ENCODE measurements at places on chromosomes 3 and 15.

GRCh38 chr3:71010726-71011455 lies 572.6 kb downstream of the FOXP1 start:
- peak; percentile 75 for DNase-seq

- peak; percentile 68 for DNase-seq
Measured at GRCh38 chr3:128488991-128489673, 3.9 kb downstream of the GATA2 start.

DNA sequence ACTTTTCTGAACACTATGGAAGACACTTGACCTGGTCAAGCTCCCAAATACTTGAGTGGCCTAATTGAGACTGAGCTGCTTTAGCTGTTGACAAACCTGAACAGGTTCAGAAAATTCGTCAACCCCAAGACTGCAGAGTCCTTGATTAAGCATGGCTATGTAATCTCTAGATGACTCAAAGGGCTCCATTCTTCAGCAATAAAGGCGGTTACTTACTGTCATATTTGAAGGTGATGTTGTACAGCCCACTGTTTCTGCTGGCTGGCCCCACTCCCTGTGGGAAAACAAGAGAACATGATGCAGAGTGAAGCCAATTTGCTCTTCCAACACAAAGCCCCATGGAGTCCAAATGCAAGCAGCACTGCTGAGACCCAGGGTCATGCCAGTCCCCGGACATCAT lies 45.1 kb downstream of the IL17RD start:
- no peak for DNase-seq

DNA sequence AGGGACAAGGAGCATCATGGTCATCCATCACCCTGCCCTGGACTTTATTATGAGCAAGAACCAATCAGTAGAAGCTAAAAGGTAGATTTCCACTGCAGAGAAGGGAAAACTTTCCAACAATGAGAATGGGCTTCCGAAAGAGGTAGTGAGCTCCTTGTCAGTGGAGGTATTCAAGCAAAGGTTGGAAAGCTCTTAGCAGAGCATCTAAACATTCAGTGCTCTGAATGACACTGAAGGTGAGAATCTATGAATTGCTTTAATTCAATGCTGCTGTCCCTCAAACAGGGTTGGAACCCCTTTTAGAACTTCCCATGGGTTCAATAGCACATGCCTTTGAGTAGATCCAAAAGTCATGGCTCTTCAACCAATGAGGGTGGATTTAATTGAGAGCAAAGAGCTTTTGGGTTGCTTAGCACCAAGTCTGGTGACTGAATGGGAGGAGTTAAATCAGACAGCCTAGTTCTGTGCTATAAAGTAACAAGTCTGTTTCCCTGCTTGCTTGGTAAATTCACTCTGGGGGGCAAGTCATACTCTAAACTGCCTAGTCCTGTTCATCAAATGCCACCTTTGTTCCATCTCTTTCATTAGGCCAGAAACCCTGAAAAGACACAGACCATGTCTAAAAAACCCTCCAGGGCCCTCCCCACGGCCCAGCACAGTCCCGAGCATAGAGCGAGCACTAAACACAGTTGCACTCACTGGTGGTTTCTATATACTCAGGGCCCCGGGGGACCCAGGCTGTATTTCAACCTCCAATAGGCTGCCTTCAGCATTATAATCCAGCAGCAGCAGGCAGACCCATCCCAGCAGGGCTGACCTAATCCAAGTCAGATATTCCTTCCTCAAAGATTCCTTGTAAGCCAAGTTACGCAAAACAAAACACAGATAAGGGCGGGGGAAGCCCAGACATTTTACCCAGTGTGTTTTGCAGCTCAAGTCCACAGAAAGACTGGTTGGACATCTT lies 161.2 kb downstream of the MEGF11 start:
- no peak for DNase-seq

- DNase-seq = no peak
Measured at GRCh38 chr3:177538750-177539730, 341.8 kb upstream of the TBL1XR1 start.

- DNase-seq = no peak
Measured at GRCh38 chr3:53534676-53535400, 40.4 kb downstream of the CACNA1D start.

DNA sequence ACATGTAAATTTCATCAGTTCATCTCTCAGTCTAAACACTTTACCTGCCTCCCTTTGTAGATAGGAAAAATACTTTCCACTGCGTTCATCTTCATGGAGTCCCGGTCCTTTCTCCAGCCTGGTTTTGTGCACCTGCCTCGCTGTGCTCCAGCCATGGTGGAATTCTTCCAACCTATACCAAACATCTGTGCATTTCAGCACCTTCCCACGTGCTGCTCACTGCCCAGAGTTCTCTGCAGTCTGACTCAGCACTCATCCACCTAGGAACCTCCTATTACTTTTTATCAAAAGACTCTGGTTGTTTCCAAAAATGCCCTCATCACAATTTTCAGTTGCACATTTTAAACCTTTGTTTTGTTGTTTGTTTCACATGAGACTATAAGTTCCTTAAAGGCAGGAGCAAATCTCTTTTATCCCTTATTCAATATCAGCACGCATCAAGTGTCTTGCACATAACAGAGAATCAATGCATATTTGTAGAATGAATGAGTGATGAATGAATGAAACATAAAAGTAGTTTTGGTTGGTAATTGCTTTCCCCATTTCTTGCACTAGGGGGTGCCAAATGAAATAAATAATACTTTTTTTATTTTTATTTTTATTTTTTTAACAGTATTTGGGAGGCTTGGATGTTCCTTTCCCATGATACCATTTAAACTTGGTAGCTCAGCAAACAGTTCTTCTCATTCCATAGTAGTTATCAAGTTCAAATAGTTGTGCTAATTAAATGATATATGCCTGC lies 30.2 kb upstream of the ADAMTS9 start:
- DNase-seq = no peak

- DNase-seq = no peak
Measured at GRCh38 chr3:133662278-133662651, 524 bp upstream of the TOPBP1 start.

GRCh38 chr3:81692766-81693165 lies 68.7 kb downstream of the GBE1 start:
- DNase-seq = no peak

DNA sequence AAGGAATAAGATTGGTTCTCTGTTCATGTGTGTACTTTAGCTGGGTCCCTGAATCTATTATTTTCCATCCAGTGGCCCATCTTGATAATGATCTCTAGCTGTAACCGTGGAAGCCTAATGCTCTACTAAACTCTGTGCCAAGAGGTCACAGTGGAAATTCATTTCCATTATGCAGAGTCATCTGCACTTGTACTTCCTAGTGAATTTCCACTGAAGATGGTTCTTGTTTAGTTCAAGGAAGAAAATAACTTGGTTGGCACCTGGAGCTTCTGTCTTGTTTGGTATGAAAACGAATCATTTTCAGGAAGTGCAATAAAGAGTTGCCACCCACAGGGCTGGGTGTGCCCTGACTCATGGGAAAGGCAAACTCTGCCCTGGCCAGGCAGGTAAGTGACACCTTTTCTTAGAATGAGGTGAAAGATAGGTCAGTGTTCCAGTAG lies 10.3 kb downstream of the LPP start:
- no peak for DNase-seq

- peak; percentile 100 for DNase-seq
Measured at GRCh38 chr3:98022978-98023820, 11.9 kb downstream of the GABRR3 start.

- DNase-seq = no peak
Measured at GRCh38 chr15:23516866-23517265, 48.6 kb upstream of the MKRN3 start.

GRCh38 chr3:57126244-57126643 lies 38.9 kb downstream of the IL17RD start:
- no peak for DNase-seq

DNA sequence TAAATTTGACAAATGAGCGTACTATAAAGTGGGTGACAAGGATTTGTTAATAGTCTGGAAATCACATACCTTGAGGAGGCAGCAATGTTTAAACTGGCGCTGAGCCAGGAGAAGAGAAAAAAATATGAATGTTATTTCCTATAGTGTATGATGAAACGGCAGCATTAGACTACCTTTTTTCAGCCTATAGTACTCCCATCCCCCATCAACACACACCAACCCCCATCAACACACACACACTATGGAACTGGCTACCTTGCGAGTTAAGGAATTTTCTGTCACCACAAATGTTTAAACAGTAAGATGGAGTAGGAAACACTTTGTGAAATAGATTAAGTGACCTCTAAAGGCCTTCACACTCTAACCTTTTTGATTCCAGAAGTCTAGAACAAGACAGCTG lies 46.8 kb upstream of the ZCWPW2 start:
- DNase-seq = no peak

- no peak for DNase-seq
Measured at GRCh38 chr15:69782139-69782658, 315.5 kb downstream of the TLE3 start.

- no peak for DNase-seq
Measured at GRCh38 chr3:146100180-146100579, 60.8 kb downstream of the PLOD2 start.

DNA sequence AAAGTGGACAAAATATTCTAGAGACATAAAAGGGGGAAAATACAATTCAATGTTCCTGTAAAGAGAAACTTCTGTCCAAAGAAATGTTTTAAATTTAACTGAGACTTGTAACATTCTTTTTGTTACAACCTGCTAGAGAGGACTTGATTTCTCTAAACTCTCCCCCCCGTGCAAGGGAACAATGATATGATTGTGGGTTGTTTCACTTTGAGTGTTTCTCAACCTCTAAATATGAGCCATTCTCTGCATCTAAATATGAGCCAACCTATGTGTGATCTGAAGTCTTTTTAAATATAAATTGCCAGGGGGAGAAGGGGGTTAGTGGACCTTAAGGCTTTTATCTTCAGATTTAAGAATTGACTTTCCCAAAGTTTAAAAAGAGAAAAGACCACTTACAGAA lies 14.6 kb downstream of the ZNF860 start:
- no peak for DNase-seq

DNA sequence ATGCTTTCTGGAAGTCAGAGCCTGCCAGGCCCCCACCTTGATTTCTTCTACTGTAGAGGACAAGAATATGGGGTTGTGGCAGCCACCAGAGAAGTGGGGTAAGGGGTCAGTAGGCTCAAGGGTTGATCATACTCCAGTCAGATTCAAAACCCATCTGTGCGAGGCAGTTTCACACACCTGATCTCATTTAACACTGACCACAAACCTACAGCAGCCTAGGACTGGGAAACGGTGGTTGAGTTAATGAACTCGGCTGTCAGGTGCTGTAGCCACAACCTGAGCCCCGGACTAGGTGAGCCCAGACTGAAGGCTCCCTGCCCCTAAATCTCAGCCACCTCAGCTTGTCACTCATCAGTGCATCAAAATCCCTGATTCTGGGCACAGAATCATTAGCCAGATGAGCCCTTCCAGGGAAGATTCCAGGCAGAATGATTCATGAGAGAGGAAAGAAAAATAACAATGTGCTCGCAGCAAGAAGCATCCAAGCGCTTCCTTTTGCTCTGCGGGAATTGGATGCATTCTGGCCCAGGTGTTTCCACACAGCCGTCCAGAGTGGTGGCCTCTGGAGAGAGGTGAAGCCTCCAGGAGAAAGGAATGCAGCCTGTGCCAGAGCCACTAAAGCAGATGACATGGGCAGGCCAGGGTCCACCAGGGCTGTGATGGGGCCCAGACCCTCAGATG lies 102.1 kb downstream of the SRGAP3 start:
- DNase-seq = no peak

DNA sequence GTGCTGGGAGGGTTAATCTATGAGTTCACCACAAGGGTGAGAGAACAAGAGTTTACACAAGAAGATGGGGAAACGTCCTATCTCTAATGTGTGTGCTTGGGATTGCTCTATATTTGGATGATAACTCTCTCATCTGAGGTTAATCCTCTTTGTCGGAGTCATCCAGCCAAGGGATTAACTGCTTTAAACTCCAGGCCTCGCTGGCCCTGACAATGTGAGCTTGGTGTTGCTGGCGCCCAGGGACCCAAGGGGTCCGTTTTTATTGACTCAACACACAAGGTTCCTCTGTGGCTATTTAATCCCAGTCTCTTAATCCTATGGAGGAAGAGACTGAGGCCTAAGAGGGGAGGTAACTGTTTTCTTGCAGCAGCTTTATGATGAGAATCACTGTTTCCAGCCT lies 14.2 kb downstream of the SV2B start:
- DNase-seq = no peak

- no peak for DNase-seq
Measured at GRCh38 chr3:43699864-43700263, 9.1 kb downstream of the ABHD5 start.

DNA sequence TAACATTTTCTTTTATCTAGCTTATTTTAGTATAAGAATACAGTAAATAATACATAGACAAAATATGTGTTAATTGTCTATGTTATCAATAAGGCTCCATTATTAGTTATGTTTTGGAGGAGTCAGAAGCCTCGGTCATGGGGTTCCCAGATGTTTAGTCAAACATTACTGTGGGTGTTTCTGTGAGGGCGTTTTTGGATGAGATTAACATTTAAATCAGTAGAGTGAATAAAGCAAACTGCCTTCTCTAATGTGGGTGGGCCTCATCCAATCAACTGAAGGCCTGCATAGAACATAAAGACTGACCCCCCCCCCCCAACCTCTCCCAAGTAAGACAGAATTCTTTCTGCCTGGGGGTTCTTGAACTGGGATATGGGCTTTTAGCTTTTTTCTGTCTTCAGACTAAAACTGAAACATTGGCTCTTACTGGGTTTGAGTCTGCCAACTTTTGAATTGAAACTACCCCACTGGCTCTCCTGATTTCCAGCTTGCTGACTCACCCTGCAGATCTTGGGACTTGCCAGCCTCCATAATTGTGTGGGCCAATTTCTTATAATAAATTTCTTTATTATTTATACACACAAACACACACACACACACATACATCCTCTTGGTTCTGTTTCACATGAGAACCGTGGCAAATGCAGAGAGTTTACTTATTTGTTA lies 192.0 kb downstream of the TPRG1 start:
- DNase-seq = no peak

DNA sequence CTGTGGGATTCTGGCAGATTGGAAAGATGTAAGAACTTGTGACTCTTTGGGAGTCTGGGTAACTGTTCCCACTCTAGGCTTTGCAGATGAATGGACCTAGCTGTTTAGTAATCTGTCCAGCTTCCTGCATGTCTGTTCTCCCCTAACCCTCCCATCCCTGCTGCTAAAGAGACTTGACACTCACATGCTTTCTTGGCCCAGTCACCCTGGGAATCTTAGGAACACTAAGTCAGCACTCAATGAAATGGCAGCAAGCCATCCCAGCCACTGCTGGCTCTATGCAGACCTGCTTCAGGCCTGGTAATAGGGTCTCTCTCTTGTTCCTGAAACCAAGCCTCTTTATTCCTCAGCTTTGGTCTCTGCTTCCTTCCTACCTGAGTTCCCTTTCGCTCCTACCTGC lies 63.7 kb upstream of the THSD4 start:
- no peak for DNase-seq
